Ascending aorta (tissue), 2 donors: ENCODE measurements at places on chromosomes 2 and 18.
A peak's percentile ranks its signal among the peaks of the same experiment; 100 is the strongest.

- no peaks in the 10 kb centered on the region for H3K27me3 ChIP-seq
- peaks cover 2% of the 10 kb centered on the region for H3K4me1 ChIP-seq
- DNase-seq: no peak
- H3K4me3 ChIP-seq: no peak overlapping the region
Observed at GRCh38 chr2:8168876-8169424, 512.9 kb upstream of the ID2 start.

GRCh38 chr18:45509535-45509934 lies 105.7 kb upstream of the SLC14A2 start:
- H3K4me3 ChIP-seq: no peak overlapping the region
- H3K27ac ChIP-seq: no peak overlapping the region

DNA sequence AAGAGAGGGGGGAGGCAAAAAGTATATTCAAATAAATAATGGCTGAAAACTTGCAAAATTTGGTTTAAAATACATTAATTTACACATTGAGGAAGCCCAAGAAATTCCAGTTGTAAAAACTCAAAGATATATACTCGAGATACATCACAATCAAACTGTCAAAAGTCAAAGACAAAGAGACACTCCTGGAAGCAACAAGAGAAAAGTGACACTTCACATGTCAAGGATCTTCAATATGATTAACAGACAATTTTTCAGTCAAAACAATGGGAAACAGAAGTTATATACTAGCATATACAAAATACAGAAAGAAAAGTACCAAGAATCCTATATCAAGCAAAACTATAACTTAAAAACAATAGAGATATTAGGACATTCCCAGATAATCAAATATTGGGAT lies 170.2 kb downstream of the CCDC178 start:
- H3K4me1 ChIP-seq: no peaks in the 10 kb centered on the region
- no peak overlapping the region for H3K4me3 ChIP-seq
- H3K27me3 ChIP-seq: no peaks in the 10 kb centered on the region
- no peak for DNase-seq
- no peaks in the 10 kb centered on the region for H3K36me3 ChIP-seq

- H3K36me3 ChIP-seq: no peaks in the 10 kb centered on the region
- no peak for DNase-seq
- H3K4me1 ChIP-seq: peaks cover 29% of the 10 kb centered on the region
- H3K27ac ChIP-seq: peak overlapping the region; percentile 66
Observed at GRCh38 chr2:20585359-20585709, 65.6 kb downstream of the HS1BP3 start.

- no peaks in the 10 kb centered on the region for H3K4me1 ChIP-seq
- no peak overlapping the region for H3K27ac ChIP-seq
- DNase-seq: no peak
- no peaks in the 10 kb centered on the region for H3K36me3 ChIP-seq
- H3K27me3 ChIP-seq: no peaks in the 10 kb centered on the region
Observed at GRCh38 chr2:31539505-31539904, 41.2 kb downstream of the SRD5A2 start.

DNA sequence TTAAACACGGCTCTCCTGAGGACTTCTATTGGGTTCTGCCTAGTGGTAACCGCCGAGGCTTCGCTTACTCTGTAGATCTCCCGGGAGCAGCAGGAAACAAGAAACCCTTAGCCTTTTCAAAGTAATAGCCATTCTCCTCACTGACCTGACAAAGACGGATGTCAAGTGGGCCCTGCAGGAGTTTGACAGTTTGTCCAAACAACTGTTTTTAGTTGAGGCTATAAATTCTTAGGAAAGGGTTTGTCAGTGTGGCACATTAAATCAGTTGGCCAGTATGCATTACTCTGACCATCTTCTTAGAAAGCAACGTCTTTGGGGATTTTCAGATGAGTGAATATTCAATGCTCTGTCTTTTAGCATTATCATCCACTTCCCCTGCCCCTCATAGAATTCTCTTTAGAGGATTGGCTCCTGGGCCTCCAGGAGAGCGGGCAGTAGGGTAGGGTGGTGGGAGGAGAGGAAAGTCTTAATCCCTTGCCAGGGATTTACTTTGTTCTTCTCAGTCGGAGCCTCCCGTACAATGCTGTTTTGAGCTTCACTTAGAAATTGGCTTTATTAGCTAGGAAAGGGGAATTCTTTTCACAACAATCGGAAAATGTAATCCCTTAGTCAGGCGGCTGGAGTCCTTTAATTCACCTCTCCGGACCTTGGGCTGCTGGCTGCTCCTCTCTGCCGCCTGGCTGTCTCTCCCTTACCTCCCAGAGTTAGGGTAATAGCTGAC lies 13.3 kb upstream of the C18orf32 start:
- H3K27me3 ChIP-seq: no peaks in the 10 kb centered on the region
- H3K4me3 ChIP-seq: no peak overlapping the region
- no peaks in the 10 kb centered on the region for H3K36me3 ChIP-seq
- peak; percentile 2 for DNase-seq
- H3K27ac ChIP-seq: no peak overlapping the region
- no peaks in the 10 kb centered on the region for H3K4me1 ChIP-seq

GRCh38 chr18:74413836-74414235 lies 43.3 kb downstream of the DIPK1C start:
- H3K4me3 ChIP-seq: no peak overlapping the region
- no peaks in the 10 kb centered on the region for H3K36me3 ChIP-seq
- DNase-seq: no peak

DNA sequence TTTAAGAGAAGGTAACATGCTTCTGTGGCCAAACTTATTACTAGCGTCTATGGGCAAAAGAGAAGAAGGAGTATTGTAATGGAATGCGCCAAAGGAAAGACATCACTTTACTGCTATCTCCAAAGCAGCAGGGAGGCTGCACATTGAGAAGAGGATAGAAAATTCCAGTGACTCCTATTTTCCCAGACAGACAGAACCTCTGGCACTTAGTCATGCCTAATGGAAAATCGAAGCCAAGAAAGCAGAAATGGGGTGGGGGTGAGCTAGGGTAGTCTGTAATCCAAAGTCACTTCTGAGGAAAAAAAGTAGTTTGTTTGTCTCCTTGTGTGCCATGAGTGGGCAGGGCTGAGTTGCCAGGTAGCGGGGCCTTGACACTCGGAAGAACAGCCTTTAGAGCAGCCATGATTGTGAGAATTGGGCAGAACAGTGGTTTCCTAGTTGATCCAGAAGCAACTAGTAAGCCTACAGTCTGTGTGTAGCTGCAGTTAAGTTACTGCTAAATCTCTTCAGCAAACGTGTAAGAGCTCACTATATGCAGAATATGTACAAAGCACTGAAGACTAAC lies 79.4 kb upstream of the FOSL2 start:
- peaks cover 4% of the 10 kb centered on the region for H3K36me3 ChIP-seq
- no peak overlapping the region for H3K27ac ChIP-seq
- no peaks in the 10 kb centered on the region for H3K27me3 ChIP-seq
- H3K4me3 ChIP-seq: no peak overlapping the region
- H3K4me1 ChIP-seq: no peaks in the 10 kb centered on the region

- H3K4me3 ChIP-seq: no peak overlapping the region
- no peak for DNase-seq
- peak overlapping the region; percentile 77 for H3K27ac ChIP-seq
- H3K27me3 ChIP-seq: no peaks in the 10 kb centered on the region
- H3K4me1 ChIP-seq: peaks cover 3% of the 10 kb centered on the region
- H3K36me3 ChIP-seq: no peaks in the 10 kb centered on the region
Observed at GRCh38 chr2:43538034-43538670, 57.7 kb downstream of the THADA start.

DNA sequence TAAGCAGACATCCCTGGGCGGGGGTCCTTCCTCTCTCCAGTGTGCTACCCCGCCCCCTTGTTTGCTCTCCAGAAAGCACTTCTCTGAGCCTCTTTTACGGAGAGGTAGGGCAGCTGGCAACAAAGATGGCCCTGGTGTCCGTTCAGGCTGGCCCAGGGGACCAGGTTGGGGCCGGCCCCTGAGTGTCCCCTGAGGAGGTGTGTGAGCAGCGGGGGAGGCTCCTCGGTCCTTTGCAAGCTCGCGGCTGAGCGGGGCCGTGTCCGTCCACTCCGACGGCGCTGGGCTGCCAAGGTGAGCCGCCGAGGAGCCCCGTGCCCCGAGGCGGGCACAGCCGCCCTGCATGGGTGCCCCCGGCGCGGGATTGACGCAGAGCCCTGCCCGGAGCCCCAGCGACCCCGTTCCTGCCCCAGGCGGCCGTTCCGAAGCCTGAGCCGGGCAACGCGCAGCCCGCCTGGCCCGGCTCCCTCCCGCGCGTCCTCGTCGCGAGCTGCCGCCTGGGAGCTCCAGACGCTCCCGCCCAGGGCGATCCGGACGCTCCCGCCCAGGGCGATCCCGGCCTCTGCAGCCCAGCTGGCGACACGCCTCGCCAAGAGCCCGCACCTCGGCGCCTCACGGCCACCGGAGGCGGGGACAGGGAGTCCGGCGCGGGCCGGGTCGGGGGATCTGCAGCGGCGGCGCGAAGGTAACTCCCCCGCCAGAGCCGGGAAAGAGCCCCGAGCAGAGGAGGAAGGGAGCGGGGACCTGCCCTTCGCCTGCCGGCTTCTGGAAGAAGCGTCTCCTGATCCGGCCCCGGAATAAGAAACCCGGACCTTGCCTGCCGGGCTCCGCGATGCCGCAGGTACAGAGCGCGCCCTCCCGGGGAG lies at the start of gene PROKR1:
Gene PROKR1, plus strand, starts transcription at position 569 of the 863 bp plus-strand sequence. CDS start 2,243 bp downstream, outside the sequence.
- H3K27me3 ChIP-seq: no peaks in the 10 kb centered on the region
- H3K4me1 ChIP-seq: no peaks in the 10 kb centered on the region
- no peak within 1 kb of the TSS for H3K27ac ChIP-seq

DNA sequence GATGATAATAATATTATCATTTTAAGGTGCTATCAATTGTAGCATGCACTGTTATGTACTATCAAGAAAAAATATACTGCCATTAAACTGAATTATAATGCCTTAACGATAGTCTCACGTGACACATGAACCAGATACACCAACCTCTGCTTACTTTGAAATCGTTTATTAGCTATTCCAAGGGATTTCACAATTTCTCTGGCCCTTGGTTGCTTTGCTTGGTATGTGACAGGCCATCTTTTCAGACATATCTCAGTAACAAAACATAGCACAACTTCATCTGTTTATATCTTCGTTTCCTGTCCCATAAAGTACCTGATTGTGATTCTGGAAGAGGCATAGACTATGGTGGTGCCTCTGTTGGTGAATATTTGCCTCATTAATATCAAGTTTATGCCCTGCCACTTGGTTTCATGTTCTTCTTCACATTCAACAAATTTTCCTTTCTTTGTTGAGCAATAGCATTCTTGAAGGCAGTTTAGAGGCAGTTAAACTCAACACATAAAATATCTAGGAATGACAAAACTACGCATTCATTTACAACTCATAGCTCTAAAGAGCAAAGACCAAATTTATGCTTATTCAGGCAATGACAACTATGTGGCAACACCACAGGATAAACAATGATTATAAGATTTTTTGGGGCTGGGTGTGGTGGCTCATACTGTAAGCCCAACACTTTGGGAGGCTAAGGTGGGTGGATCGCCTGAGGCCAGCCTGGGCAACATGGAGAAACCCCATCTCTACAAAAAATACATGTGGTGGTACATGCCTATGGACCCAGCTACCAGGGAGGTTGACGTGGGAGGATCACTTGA lies 84.3 kb downstream of the MCFD2 start:
- no peaks in the 10 kb centered on the region for H3K4me1 ChIP-seq
- no peak overlapping the region for H3K27ac ChIP-seq
- no peaks in the 10 kb centered on the region for H3K36me3 ChIP-seq
- no peaks in the 10 kb centered on the region for H3K27me3 ChIP-seq

DNA sequence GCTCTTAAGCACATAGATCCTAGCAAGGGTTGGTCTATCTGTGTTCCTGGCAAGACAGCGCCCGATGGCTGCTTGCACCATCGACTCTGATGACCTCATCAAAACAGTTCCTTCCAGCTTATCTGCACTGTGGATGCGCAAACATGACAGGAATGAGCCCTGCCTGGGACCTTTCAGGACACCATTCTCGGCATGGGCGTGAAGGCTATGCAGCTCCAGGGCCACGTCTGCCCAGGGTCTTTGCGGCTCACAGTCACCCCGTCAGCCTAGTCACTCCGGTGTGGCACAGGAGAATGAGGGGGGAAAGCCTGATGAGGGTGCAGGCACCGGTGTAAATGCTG lies 147.8 kb upstream of the TWIST2 start:
- DNase-seq: peak; percentile 77
- no peaks in the 10 kb centered on the region for H3K27me3 ChIP-seq
- no peaks in the 10 kb centered on the region for H3K4me1 ChIP-seq
- H3K27ac ChIP-seq: no peak overlapping the region
- no peak overlapping the region for H3K4me3 ChIP-seq

- DNase-seq: peak; percentile 11
- H3K27ac ChIP-seq: no peak overlapping the region
- no peaks in the 10 kb centered on the region for H3K4me1 ChIP-seq
- no peaks in the 10 kb centered on the region for H3K27me3 ChIP-seq
Observed at GRCh38 chr2:85917887-85918795, 29.4 kb upstream of the ST3GAL5 start.

GRCh38 chr2:175317751-175318150 lies 136.2 kb upstream of the ATP5MC3 start:
- no peaks in the 10 kb centered on the region for H3K4me1 ChIP-seq
- H3K27me3 ChIP-seq: no peaks in the 10 kb centered on the region
- H3K36me3 ChIP-seq: no peaks in the 10 kb centered on the region
- no peak overlapping the region for H3K27ac ChIP-seq
- no peak overlapping the region for H3K4me3 ChIP-seq

GRCh38 chr2:194383401-194383800 lies 1273.6 kb upstream of the SLC39A10 start:
- H3K4me3 ChIP-seq: no peak overlapping the region
- H3K36me3 ChIP-seq: no peaks in the 10 kb centered on the region
- no peaks in the 10 kb centered on the region for H3K4me1 ChIP-seq
